ENCODE measurements at places on chromosomes 2 and 18.

- no peak for DNase-seq
Measured at GRCh38 chr18:8841781-8842485, 136.6 kb downstream of the MTCL1 start.

DNA sequence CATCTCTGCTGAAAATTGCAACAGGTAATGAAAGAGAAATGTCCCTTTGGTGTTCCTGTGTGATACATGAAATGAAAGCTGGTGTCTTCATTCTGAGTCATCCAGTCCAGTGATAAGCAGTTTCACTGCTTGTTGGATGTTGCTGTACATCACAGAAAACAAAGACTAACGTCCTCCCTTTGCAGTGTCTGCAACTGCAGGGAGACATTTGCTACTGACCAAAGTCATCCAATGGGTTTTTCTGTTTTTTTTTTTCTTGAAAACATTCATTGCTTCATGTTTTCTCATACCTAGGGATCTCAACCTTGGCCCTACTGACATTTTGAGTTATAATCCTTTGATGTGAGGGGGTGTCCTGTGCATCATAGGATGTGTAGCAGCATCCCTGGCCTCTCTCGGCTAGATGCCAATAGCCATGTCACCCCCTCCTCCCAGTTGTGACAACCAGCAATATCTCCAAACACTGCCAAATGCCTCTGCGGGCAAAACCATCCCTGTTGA lies 63.6 kb upstream of the FZD5 start:
- DNase-seq = no peak

DNA sequence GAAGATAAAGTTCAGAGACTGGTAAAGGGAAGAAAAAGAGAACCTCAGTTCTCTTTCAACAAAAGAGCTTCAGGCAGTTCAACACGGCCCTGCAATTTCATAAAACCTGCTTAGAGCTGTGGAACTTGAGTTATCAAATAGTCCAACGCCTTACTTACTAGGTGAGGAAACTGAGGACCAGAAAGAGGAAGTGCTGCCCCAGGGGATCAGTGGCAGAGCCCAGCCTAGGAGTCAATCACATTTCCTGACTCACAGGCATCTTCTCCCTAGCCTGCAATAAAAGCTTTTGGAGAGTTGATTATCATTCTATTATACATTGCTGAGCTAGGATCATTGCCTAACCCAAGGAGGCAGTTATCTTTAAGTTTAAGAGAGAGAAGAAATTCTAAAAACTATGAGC lies 77.4 kb downstream of the TXNL1 start:
- no peak for DNase-seq

DNA sequence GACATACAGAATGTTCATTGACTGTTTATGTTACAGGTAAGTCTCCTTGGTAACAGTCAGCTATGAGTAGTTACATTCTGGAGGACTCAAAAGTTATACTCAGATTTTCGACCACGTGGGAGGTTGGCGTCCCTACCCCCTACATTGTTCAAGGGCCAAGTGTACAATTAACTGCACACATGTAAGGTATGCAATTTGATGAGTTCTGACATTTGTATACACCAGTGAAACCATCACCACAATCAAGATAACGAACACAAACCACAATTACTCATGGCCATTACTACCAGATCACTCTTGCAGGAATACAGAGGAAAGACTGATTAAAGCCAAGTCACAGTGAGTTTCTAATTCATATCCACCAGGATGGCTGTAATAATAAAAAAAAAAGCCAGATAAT lies 39.6 kb upstream of the LDLRAD4 start:
- no peak for DNase-seq

GRCh38 chr2:180523621-180524340 lies 456.6 kb upstream of the UBE2E3 start:
- no peak for DNase-seq

DNA sequence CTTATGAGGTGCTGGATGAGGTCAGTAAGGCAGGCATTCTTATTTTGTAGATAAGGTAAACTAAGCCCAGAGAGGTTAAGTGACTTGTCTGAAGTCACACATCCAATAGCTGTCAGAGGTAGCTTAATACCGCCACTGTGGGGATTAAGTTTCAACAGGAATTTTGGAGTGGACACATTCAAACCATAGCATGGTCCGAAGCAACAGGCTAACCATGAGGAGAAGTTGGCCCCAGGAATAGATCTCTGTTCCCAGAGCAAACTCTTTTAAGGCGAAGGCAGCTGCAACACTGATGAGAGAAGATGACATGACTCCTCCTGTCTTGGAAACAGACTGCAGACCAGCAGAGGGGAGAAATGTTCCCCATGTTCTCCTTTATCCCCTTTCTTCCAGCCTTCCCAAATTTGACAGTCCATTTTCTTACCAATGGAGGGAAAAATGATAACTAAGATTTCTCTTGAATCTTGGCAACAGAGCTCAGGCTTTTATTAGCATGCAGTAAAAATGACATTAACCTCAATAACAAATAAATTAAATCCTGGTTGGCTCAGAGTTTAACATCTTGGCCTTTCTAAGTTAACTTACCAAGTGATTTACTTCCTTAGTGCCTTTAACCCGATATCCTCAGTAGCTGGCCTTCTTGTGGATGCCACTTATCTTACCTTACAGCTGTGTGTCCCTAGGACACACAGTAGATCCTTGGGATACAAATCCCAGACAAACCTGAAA lies 67.9 kb upstream of the STPG4 start:
- no peak for DNase-seq

DNA sequence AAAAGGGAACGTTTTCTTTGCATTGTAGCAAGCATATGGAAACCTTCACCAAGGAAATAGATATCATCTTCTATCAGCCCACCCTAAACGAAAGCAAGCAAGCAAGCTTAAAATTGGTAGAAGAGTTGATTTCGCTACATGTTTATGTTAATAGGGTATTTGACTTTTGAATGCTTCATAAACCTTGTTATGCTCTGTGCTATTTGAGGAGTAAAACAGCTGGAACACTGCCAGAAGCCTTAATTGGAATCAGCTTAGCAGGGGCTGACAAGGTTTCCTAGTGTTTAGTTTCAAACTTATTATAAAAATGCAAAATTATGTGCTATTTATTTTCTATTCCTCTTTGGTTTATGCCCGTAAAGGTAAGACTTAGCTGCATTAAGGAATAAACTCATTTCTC lies 70.6 kb upstream of the LINC00305 start:
- no peak for DNase-seq

DNA sequence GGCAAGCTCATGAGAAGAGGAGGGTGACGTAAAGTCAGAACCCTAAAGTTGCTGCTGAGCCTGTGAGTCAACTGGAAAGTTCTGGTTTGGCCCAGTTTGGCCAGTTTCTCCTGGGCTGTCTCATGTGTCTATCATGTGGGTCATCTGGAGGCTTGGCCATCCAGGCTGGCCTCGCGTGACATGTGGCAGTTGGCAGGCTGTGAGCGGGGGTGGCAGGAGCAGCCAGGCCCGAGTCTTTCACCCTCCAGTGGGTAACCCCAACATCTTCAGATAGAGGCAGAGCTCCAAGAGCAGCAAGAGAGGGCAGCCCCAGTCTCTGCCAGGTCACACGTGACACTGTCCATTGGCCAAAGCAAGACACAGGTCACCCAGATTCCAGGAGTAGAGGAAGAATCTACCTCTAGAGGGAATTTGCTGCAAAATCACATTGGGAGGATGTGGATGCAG lies 51.5 kb downstream of the FHOD3 start:
- DNase-seq = no peak

- no peak for DNase-seq
Measured at GRCh38 chr2:155384555-155385123, 686.1 kb downstream of the KCNJ3 start.

- peak; percentile 6 for DNase-seq
Measured at GRCh38 chr18:76349067-76349715, 145.9 kb downstream of the ZNF516 start.

GRCh38 chr18:10010611-10011015 lies 96.8 kb downstream of the VAPA start:
- no peak for DNase-seq

DNA sequence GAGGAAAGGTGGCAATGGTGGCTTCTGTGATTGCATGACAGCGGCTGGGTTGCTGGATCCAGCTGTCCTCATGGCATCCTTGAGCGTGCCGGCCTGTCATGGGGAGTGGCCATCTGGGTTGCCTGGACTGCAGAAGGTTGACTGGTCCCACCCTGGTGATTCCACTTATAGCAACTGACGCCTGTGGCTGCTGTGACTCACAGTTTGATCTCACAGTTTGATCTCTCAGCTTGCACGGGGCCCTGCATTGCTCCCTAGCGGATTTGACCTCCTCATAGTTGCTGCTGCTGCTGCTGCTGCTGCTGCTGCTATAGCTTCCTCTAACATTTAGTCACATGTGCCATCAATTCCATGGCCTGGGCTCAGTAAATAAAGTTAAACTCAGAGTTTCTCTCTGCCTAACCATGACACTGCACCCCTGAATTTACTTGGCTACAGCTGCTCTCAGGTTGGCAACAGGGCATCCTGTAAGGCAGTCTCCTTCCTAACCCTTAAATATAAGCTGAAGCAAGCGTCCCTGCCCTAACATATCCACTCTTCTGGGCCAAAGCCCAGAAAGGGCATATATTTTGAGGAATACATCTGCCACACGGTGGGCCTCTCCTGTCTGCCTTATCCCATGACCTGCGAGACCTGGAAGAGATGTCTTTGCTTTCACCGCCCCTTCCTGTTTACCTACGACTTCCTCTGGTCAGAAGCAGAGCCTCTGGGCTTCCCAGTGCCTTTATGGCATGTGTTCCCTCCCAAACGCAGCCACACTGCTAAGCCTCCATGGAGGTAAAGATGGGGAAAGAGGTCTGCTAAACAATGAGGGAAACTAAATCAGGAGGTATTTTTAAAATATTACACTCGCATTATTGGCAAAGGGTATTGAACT lies 37.8 kb upstream of the CCDC150 start:
- no peak for DNase-seq

DNA sequence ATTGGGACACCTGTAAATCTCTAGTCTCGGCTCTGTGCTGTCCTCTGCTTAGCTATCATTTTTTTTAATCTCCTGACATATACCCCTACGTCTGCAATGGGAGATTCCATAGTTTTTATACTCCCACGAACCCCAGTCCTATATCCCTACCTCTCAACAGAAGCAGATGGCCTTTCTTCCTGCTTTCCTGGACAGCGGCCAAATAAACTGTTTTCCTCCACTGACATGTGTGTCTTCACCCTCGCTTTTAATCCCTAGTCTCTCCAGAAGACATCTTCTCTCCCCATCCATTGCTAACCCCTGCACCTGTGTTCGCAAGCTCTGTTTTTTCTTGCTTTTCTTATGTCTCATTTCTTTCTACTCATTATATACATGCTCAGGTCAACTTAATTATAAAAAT lies 395.4 kb downstream of the EPHA4 start:
- no peak for DNase-seq

- DNase-seq = no peak
Measured at GRCh38 chr2:59239146-59239545, 998.0 kb upstream of the FANCL start.

DNA sequence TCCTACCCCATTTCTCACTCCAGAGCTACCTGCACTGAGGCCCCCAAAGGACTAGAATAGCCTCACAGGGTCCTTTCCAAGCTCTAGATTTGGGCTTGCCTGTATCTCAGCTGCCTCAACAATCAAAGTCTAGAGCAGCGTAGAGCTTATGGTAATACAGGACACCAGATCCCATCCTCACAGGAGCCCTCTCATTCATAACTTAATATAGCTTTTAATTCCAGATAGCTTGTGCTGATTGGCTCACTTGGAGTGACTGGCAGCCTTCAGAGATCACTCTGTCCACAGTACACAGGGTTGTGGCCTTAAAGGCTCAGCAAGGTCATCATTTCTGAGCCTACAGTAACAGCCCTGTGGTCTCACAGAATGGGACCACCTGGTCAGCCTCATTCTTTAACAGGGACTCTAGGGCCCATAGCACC lies 51.4 kb downstream of the ZFP36L2 start:
- DNase-seq = no peak

- DNase-seq = no peak
Measured at GRCh38 chr2:71379086-71379485, 47.5 kb downstream of the ZNF638 start.

GRCh38 chr2:182606728-182607681 lies 109.1 kb upstream of the DNAJC10 start:
- no peak for DNase-seq

DNA sequence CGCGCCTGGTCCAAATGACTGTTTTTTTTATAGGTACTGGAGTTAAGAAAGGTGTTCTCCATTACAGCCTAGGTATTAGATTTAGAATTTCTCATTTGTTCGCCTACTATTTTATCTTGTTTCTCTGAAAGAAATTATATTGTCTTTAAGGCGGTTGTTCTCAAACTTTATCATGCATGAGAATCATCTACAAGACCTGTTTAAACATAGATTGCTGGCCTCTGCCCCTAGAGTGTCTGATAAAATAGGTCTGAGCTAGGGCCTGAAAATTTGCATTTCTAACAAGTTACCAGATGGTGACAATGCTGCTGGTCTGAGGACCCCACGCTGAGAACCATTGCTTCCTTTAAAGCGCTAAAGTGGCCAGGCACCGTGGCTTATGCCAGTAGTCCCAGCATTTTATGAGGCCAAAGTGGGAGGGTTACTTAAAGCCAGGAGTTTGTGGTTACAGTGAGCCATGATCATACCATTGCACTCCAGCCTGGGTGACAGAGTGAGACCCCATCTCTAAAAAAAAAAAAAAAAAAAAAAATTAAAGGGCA lies 34.0 kb upstream of the RNF138 start:
- DNase-seq = no peak

DNA sequence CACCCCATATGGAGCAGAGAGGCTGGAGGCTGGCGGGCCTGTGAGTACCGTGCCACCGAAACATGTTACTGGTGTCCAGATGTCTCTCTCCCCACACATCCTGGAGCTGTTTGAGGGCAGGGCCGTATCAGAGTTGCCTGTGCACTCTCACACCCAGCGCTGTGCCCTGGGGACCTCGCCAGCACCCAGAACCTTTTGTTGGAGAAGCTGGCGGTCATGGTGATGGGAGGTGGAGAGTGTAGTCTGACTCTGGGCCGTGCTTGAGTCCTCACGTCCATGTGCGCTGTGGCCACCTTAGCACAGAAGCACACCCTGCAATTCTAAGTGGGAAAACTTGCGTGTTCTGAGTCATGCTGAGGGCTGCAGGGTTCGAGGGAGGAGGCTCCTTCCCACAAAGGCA lies 259.2 kb downstream of the NDUFA10 start:
- DNase-seq = no peak

DNA sequence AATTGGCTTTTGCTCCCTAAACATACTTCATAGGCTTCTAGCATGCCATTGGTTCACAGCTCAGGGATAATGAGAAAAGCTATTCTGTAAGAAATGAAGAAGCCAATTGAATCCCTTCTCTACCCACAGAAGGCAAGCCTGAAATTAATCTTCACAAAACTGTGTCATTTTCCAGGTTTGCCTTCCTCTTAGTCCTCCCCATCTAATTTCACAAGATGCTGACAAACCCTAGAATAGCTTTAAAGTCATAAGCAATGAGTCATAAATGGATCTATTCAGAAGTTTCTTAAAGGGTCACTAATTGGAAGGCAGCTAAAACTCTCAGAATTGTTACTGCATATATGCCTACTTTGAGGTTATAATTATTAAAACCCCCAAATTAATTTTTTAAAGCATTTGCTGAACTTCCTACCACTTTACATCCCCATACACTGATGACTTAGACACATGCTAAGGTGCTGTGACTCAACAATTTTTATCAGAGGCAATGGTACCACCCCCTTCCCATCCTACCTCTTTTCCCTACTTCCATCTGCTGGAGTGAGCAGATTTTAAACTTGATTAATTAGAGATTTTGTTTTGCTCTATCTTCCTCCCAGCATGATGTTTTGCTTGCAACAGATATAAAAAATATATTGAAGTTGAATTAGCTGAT lies 51.3 kb upstream of the NABP1 start:
- DNase-seq = no peak

- DNase-seq = no peak
Measured at GRCh38 chr2:29235411-29235810, 120.2 kb downstream of the CLIP4 start.
